Activated CD4-positive, alpha-beta memory T cell treated with anti-CD3 and anti-CD28 coated beads, Interleukin-2, amount 10 ng/mL, durations not matched to agents 7 days and 5 days (primary cell): ENCODE measurements at places on chromosomes 3 and 15.
A peak's percentile ranks its signal among the peaks of the same experiment; 100 is the strongest.

DNA sequence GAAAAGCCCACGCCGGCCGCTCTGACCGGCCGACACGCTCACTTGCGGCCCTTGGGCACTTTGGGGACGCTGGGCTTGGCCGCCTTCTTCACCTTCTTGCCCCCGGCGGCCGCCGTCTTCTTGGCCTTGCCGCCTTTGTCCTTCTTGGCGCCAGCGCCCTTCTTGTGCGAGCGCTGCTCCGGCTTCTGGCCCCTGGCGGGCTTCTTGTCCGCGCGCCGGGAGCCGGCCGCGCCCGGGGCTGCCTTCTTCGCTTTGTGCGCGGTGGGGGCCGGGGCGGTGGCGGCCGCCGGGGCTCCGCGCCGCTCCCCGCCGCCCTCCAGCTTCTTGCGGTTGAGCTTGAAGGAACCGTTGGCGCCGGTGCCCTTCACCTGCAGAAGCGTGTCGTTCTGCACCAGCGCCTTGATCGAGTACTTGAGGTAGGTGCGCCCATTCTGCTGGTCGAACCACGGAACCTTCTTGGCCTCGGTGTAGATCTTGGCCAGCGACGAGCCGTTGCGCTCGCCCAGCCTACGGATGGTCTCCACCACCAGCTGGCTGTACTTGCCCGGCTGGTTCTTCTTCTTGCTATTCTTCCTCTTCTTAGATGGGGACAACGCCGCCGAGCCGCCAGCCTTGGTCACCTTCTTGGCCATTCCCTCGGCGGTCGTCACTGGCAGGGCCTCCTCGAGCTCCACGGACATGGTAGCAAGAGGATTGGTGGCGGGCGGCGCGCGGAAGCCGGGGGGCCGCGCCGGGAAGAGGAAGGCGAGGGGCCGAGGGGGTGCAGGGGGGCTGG is 36.7 kb downstream of the HMCES start:
- peak; percentile 56 for DNase-seq

DNA sequence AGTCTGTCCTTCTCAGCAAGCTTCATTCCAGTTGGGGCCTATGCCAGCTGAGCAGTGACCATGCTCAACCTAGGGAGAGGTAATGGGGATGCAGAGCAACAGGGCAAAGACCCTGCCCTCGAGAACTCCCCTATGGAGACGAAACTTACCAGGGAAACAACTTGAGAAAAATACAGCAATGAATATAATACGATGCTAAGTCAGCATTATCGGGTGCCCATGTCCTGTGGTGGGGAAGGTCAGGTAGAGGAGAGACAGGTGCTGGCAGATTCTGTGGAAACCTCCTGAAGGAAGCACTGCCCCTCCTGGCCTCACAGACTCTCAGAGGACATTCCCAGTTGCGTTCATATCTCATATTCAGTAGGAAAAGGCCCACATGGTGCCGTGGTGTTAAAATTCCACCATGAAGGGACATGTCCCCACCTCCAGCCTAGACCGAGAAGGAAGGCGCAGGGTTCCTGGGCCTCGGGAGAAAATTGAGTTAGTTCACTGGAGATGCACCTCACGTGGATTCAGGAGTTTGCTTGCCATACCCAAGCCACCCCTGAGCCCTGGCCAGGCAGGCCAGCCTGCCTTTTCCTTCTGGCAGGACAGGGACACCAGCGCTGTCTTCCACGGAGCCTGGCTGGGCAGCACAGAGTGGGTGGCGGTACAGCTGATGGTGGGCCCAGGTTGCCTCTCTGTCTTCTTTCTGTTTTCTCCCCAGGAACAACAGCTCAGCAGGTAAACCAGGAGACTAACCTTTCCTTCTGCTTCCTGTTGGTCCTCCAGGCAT is 62.4 kb downstream of the BOC start:
- no peak for DNase-seq

DNA sequence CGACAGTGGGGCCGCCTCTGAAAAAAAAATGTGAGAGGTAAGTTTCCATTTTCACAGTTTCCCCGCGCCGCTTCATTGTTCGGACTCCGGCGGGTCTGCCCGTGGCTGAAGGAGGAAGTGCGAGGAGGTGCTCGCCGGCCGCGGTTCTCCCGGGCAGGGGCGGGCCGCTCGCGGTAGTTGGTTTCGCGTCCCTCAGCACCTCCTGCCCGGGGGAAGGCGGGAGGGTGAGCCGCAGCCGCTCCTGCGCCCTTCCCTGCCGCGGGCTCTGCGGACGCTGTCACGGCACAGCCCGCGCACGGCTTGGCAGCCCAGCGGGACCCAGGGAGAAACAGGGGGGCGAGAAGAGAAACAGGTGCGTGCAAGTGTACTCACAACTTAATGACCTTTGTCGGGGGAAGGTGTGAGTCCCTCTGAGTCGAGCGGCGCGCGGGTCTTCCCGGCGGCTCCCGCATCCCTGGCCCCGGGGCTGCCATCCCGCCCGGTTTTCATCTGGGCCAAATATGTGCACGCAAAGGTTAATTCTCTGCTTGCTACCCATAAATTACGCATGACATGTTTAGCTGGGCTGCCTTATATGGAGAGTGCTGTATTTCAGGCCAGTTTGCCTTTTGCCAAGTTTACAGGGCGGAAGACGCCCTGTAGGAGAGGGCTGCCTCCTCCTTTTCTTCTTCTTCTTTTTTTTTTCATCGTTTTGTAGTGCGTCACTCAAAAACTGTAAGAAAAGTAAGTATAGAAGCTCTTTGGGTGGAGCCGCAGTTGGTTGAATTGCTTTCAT is 514 bp downstream of the MBNL1 start:
- no peak for DNase-seq

DNA sequence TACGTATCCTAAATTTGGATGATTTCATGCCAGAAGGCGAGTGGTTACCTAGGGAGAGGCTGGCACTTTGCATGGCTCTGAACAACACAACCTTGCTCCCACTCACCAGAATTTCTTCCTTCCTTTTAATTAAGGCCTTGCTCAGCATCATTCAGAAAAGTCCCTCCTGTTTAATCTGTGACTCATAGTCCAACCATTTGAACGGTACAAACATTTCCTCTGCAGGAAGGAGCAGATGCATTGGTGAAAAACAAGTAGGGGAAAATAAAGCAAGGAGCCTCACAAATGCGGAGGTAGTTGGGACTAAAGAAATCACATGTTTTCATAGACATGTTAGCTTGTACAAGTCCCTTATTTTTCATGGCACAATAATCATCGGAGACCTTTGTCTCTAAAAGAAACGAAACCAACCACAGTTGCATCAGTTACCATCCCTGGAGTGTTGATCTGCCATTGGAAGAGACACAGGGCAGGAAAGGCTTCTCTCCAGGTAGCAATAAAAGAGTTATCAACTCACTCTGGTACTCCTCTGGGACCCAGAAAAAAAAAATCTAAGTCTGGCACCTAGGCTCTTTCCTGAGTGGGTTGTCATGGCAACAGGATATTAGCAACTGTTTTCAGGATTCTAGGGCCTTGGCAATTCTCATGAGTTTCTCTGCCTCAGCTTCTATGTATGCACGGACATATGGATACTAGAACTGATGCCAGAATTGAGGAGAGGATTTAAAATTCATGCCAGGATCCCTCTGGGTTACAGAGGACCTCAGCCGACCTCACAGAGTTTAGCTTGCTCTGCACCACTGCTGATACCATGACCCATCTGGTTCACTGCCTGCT is 255.4 kb upstream of the ARPP21 start:
- DNase-seq = no peak

- DNase-seq = no peak
Measured at GRCh38 chr3:155884292-155884691, 13.8 kb downstream of the GMPS start.

- no peak for DNase-seq
Measured at GRCh38 chr3:178090899-178091298, 445.3 kb upstream of the KCNMB2 start.

GRCh38 chr3:183328164-183328563 is 75.1 kb downstream of the B3GNT5 start:
- DNase-seq = no peak

GRCh38 chr3:56096999-56097398 is 371.3 kb downstream of the ERC2 start:
- no peak for DNase-seq

- DNase-seq = no peak
Measured at GRCh38 chr15:62931650-62932049, 110.9 kb upstream of the TPM1 start.

DNA sequence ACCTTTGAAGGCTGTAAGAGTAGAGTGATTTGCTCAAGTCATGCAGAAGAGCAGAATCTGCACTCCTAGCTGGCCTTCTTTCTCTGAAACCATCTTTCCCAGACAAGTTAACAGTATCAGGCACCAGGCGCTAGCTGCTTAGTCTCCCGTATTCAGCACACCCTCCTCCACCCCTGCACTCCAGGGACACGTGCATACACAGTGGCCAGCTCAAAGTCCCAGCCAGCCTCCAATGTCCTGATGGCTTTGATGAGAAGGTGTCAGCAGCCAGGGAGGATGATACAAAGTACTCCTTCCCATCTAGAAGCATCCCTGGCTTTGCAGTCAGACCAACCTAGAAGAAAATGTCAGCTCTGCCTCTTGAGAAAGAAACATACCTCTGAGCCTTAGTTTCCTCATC is 177.8 kb downstream of the ADAMTS17 start:
- DNase-seq = no peak

GRCh38 chr15:74380361-74381189 is 13.1 kb upstream of the CYP11A1 start:
- DNase-seq = no peak

DNA sequence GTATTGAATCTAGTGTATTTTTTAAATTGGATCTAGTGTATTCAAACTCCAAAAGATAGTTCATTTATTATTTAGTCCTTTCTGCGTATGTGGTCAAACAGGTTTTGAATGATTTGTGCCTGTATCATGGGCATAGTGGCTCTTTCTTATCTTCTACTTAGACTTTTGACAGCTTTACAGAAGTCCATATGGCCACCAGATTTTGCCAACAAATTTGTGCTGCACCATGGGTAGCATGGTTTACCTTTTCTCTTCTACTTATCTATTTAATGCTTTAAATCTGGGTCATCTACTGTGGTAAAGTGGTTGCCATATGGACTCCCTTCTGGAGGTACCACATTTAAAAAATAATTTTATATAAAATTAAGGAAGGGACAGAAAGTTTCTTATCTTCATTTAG is 66.9 kb upstream of the CADM2 start:
- DNase-seq = no peak

DNA sequence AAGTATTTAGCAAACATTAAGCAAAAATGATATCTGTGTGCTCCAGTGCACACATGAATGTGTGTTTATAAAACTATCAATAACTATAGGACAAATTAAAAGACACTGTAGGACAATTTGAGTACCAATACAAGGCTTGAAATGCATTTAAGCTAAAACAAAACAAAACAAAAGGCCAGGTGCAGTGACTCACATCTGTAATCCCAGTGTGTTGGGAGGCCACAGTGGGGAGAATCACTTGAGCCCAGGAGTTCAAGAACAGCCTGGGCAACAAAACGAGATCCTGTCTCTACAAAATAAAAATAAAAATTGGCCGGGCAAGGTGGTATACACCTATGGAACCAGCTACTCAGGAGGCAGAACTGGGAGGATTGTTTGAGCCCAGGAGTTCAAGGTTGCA is 50.7 kb downstream of the CSNK1G1 start:
- DNase-seq = no peak

- no peak for DNase-seq
Measured at GRCh38 chr3:119637679-119638477, 22.5 kb downstream of the POPDC2 start.

DNA sequence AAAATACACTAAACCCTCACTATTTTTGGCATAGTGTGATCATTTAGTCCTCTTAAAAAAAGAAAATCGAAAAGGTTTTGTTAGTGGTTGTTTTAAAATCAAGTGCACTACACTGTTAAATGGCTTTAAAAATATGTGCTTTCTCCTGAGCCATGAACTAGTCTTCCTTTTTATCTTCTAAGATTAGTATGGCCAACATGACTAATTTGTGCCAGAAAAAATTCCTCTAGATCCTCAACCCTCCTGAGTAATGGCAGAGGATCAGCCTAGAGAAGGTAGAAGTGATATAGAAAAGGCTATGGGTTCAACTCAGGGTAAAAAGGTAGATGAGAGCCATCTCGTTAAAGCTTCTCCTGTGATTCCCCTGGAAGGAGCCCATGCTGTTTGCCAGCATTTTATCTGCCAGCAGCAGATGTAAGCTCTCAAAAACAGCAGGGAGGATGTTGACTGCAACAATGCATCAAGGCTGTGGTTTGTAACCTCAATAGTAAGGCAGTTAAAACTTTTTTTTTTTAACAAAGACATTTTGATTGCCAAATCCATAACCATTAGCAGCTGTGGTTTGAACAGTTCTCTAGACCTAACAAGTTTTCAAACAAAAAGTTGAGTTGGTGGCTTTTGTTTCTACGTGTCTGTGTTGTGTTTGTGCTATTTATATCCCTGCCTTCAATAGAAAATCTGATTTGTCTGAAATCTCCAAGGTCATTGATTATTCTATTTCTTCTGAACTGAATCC is 30.2 kb upstream of the ZNF609 start:
- peak; percentile 57 for DNase-seq

GRCh38 chr3:171256445-171257250 is 203.6 kb downstream of the TNIK start:
- no peak for DNase-seq

- DNase-seq = no peak
Measured at GRCh38 chr15:51310064-51310463, 28.3 kb downstream of the CYP19A1 start.

- no peak for DNase-seq
Measured at GRCh38 chr3:194964809-194965208, 279.1 kb downstream of the FAM43A start.

- no peak for DNase-seq
Measured at GRCh38 chr15:59185725-59186124, 20.9 kb upstream of the LDHAL6B start.

- no peak for DNase-seq
Measured at GRCh38 chr3:128481438-128481942, 11.5 kb downstream of the GATA2 start.

- no peak for DNase-seq
Measured at GRCh38 chr3:122088531-122088930, 33.4 kb downstream of the CD86 start.

- peak; percentile 53 for DNase-seq
Measured at GRCh38 chr3:32177702-32178198, 60.7 kb upstream of the CMTM8 start.

DNA sequence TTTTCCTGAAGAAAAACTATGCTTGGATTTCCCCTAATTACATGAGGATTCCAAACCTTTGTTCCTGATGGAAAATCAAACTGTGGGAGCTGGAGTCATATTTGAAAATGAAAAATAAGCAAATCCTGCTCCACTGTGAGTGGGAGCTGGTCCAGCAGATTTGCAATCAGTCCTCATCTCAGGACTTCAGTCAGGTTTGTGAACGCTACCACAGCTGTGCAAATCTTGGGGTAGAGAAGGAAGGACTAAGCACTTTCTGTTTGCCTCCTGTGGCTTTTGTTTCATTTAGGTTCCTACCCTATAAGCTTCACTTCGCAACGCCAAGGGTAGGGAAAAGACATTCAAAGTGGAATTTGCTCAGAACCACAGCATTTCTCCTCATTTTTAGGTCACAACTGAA is 238.2 kb downstream of the TUSC7 start:
- DNase-seq = no peak

DNA sequence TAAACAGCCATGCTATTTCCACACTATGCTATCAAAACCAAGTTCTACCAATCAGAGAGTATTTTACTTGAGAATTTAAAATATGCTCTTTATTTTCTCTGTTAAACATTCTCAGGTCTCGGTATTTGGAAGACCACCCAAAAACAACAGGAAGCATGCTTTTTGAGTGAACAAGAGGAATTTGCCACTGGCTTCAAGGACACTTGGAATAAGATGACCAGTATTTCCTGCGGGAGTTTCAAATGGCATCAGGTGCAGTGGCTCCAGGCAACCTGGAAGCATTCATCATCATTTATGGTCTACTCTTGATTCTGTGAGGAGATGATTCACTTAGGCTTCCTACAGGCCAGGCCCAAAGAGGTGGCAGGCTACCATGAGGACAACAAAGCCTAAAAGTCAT is 305.7 kb upstream of the ATP11B start:
- DNase-seq = no peak
